ENCODE measurements at places on chromosomes 3 and 15.

GRCh38 chr3:100170486-100170885 lies 56.2 kb upstream of the FILIP1L start:
- DNase-seq = no peak

DNA sequence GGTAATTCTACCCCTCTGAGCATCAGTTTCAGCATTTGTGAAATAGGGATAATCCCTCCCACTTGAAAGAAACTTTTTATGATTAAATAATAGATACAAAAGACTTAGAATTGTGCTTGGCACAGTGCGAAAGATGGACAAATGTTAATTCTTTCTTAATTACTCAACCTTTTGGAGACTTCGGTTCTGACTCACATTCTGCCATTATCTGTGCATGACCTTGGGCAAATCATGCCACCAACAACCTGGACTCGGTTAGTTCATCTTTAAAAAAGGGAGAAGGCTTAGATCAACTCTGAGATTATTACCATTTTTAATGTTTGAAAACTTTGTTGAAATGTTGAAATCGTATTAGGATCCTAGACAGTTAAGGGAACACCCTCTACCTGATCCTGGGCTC lies 40.6 kb upstream of the POLR2M start:
- DNase-seq = no peak

GRCh38 chr15:98881526-98882520 lies 125.8 kb downstream of the PGPEP1L start:
- DNase-seq = no peak

DNA sequence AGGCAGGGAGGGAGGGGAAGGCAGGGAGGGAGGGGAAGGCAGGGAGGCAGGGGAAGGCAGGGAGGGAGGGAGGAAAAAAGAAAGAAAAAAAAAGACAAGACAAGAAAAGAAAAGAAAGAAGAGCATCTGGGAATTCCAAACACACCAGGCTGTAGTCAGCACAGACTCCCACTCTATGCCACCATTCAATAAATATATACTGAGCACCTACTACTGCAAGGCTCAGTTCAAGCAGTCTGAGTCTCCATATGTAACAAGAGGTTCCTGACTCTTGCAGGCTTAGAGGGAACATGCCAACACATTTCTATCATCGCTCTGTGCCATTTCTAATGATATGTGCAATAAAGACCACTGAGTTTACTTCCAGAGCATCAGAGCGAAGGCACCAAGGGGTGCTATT lies 47.7 kb downstream of the ANXA2 start:
- DNase-seq = no peak

DNA sequence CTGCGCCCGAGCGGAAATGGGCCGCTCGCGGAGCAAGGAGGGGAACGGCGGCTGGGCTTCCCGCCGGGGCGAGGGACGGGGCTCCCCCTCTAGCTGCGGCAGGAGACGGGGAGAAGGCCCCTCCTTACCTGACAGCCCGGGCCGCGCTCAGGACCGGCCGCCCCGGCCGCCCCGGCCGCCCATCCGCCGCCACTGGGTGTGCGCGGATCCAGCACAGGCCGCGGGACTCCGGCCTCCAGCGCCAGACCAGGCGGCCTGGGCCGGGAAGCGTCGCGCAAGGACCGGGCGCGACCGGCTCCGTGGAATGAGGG lies 296 bp downstream of the TPRA1 start:
- DNase-seq = no peak

GRCh38 chr3:37925157-37925556 lies 63.5 kb downstream of the CTDSPL start:
- no peak for DNase-seq

GRCh38 chr15:70967646-70968045 lies 75.0 kb downstream of the LRRC49 start:
- no peak for DNase-seq

GRCh38 chr3:13044496-13045240 lies 28.6 kb downstream of the IQSEC1 start:
- DNase-seq = no peak

GRCh38 chr3:119600732-119601131 lies 3.0 kb downstream of the PLA1A start:
- DNase-seq = no peak

DNA sequence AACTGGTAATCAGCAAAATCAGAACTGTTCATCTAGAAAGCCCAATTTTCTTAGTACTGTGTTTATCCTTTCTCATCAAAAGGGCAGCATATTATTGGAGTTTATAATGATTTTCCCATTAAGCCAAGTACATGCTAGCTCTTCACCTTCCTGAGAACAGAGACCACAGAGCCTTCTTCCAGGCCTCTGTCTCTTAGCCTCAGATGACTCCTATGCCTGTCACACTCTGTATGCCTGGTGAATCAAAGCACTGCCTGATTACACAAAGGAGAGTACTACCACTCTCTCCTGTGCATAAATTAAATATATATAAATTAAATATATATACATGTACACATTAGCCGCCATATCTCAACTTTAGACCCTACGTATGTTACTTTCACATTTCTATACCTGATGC lies 636.1 kb downstream of the NTRK3 start:
- no peak for DNase-seq

GRCh38 chr3:195209847-195210265 lies 61.1 kb downstream of the XXYLT1 start:
- no peak for DNase-seq

DNA sequence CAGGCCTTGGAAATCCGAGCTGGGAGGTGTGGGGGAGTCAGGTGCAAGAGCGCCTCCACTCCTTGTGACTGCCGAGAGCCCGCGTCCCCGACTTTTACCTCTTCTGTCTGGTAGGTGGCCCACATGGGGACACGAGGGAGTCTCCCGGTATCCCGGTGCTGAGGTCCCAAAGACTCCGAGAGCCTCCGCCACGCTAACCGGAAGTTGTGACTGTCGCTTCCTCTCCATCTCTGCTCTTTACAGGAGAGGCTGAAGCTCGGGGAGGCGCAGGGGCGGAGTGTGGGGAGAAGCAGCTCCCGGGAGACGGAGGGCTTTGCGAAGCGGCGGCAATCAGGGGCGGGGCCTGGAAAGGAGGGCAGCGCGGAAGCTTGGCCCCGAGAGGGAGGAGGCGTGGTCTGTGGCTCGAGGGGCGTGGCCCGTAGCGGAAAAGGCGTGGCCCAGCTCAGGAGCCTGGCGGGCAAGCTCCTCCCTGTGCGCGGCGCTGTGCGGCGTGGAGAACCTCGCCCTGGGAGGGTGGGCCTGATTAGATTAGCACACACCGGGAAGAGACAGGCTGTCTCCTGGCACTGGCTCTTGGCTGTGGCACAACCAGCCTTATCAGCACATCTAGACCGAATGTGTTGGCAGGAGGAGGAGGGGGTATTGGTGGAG lies 143.9 kb downstream of the GABRB3 start:
- DNase-seq = no peak

DNA sequence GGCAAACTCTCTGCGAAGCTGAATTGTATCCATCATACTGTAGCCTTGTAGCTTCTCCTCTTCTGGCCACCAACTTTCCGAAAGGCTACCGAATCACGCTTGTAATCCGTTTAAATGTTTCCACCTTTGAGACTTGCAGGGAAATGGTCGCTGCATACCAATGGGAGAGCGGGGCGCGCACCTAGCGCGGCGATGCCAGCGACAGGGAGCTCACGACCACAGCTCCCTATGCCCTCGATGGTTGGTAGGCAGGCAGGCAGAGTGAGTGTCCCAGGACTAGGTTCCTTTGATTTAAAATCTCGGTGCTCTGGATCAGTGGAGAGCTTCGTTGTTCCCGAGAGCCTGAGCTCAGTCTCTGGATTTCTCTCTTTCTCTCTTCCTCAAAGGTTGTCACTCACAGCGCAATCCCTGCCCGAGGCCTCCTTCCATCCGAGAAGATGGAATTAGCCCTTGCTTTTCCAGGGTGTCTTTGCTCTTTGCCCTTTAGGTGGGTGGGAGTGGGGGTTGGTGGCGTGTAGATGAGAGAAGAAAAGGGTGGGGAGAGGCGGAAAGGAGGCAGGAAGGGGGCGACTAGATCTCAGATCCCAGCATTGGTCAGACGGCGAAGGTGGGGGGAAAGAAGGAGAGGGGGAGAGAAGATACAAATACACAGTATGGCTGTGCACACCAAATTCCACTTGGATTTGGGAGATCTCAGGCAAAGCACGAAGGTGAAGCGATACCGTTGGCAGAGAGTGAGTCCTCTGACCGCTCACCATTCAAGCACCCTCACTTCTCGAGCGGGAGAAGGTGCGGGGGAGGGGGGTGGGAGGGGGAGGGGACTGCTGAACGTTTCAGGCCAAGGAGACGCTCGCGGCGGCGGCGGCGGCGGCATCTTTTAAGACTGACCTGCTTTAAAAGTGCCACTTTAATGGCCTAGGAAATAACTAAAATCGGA lies at the start of gene SLITRK3:
SLITRK3 (minus strand) TSS at position 745 of the 937 bp plus-strand sequence. CDS start 5,554 bp downstream, outside the sequence.
- no peak for DNase-seq

- DNase-seq = peak; percentile 67
Observed at GRCh38 chr3:124558991-124559845, 171.0 kb upstream of the UMPS start.

GRCh38 chr15:47737477-47737876 lies 20.2 kb downstream of the SEMA6D start:
- no peak for DNase-seq

DNA sequence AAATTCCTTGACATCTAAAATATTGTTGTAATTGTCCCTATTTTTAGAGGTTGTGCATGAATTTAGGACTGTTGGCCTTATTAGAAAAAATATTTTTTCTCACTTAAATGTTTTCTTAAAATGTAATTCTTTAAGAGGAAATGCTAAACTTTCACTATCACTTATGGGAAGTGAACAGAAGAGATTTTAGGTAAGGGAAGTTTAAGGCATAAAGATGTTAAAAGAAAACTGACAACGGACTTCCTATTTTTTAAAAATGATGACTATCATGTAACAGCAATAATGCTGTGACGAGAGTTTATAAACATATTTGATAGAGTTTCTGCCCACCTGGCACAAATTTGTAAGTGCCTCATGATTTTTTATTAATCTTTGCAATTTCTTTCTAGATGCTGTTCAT lies 3.1 kb downstream of the C3orf38 start:
- DNase-seq = no peak

DNA sequence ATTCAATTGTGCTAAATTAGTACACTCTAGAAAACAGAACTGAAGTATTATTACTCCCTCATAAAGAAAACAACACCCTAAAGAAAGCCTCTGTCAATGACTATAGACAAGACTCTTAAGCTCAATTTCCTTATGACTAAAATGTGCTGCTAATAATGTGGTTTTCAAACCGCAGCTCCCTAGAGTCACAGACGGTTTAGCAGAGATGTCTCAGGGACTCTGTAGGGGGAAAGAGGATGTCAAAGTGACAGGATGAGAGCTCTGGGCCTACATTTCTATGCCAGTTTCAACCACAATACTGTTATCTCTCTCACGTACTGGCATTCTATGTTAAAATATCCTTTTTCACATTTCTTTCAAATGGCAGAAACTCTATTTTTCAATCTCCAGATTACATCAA lies 37.6 kb upstream of the WDR49 start:
- DNase-seq = no peak

- DNase-seq = no peak
Observed at GRCh38 chr3:136353461-136353860, 103.3 kb downstream of the PCCB start.

- no peak for DNase-seq
Observed at GRCh38 chr3:72295962-72296450, 511.1 kb upstream of the PROK2 start.

DNA sequence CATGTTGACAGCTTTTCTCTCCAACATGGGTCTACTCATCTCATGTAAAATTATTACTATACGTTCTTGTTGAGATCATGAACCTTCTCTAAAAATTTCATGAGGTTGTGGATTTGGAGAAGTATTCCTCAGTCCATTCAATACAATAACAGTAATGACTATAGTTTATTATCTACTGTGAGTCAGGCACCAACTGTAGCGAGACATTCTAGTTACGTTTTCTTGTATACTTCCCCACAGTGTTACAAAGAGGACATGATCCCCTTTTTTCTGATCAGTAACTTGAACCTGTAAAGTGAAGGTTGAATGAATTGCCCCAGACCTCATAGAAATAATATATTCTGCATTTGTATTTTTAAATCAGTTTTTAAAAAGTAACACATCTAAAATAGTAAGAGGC lies 76.4 kb downstream of the AKAP13 start:
- DNase-seq = no peak

GRCh38 chr3:197050511-197050910 lies 20.9 kb upstream of the MELTF start:
- DNase-seq = no peak

- no peak for DNase-seq
Observed at GRCh38 chr3:160544844-160545503, 20.4 kb downstream of the KPNA4 start.

GRCh38 chr3:187318819-187319616 lies 27.5 kb upstream of the MASP1 start:
- peak; percentile 32 for DNase-seq

- no peak for DNase-seq
Observed at GRCh38 chr3:129023909-129024308, 22.8 kb downstream of the EFCC1 start.

- DNase-seq = peak; percentile 4
Observed at GRCh38 chr3:114179575-114179974, 723 bp upstream of the DRD3 start.

GRCh38 chr15:41922353-41922752 lies 28.5 kb upstream of the SPTBN5 start:
- no peak for DNase-seq

DNA sequence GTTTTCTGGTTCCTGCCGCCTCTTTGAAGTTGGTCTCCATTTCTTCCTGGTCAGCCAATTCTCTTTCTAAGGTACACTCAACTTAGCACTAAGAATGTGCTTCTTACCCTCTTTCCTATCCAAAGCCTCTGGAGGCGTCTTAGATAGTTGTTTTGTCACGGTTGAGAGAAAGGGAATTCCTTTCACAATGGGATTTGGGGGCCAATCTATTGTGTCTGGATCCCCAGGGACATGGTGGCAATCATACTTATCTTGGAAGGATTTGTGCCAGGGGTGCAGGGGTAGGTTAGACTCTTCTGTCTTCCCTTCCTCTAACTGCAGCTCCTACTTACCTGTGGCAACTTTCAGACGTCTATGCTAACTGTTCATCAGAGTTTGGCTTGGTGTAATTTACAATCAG lies 287.1 kb downstream of the SOX2 start:
- no peak for DNase-seq

DNA sequence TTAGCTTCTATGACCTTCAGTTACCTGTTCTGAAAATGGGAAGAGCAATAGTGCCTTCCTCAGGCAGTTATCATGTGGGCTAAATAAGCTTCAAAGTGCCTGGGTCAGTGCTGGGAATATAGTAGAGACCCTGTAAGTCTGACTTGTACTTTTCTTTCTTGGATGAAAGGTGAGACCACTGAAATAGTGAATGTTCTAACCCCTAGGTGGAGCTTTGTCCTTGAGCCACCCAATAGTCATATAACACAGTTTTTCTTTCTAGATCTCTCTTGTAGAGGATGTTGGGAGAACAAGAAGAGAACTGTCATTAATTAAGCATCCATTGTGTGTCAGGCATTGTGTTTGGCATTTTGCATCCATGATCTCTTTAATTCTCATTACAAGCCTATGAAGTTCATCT lies 13.0 kb upstream of the BFSP2 start:
- DNase-seq = no peak
